ENCODE measurements at places on chromosomes 5 and 9.

DNA sequence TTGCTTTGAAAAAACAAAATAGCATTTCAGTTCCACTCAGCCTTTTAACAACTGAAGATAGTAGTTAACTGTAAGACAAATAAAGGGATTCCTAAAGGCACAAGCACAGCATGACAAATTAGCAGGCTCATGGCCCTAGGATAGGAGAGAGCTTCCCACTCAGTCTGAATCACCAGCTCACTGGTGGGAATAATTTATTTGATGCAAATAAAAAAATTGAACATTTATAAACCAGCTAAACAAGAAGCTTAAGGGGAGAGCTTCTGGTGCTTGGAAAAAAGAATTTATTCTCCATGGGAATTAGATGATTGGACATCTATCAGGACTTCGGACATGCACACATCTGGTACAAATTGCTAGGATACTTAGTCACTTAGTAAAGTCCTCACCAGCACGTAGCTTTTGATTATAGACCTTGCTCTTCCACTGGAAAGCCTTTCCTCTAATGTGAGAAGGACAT is 294.1 kb upstream of the TNC start:
- no peak for DNase-seq

DNA sequence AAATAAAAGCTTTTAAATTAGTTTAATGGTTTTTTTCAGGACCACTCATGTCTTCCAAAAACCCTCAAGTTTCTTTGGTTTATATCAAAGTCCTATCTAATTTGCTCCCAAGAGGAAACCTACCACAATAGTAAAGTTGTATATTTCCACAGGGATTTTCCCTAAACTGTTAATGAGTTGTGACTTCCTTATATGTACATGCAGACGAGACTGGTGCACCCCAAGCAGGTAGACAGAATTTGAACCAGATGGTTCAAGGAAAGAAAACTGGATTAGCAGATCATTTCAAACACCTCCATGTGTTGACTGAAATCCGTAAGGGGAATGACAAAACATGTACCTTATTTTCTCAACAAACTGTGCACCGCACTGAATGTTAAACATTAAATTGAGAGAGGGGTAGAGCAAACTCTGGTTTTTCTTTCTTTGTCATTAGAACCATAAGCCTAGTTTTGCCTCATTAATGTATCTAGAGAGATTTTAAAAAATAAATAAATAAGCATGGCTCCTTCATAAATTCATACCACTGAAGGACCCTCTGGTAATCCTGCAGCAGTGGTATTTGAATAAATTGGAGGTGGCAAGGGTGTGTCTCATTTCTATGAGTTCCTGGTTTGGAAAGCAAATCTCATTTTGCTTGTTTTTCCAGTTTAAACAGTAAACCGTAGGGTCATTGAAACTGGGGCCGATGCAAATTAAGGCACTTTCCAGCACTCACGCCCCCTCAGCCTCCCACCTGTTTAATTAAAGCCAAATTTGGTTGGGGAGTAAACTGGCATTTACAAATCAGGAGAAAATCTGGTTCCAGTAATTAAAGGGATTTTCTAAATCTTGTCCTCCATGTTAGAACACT is 51.1 kb downstream of the ENC1 start:
- DNase-seq, result no peak

- DNase-seq, result no peak
These were observed 115.7 kb upstream of the MTAP start for GRCh38 chr9:21686738-21687137.

DNA sequence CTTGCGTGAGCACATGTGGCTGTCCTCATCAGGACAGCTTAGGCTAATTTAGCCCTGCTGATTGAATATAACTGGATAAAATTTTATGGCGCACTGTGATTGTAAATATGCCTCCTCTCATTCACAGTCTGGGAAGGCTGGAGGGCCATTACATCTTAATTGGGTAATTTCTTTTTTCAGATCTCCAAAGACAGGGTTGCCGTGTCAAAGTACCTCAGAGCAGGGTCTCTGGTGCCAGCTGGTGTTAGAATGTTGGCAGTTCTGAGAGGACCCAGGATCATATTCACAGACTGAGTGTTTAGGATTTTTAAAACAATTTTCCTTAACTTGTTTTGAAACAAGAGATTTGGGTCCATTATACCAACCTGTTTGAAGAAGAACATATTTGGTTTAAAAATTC is 455.7 kb upstream of the TLE4 start:
- no peak for DNase-seq

GRCh38 chr5:54607006-54607405 is 89.4 kb downstream of the SNX18 start:
- DNase-seq, result no peak

DNA sequence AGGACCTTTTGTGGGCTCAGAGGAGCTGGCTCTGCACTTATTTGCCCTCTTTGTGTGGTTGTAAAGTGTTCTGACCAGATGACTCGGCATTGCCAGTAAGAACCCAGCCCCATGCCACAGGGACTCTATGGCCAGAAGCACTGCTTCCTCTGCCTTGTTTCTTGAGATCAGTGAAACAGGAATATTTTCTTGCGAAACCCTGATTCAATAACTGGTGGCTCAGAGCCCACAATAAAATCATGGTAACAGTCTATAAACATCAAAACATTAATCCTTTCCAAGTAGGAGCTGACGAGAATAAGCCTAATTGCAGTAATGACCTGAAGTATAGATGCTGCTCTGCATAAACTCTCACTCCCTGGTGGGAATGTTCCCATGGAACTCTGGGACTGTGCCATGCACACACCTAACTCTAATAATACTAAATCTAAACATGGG is 344.3 kb downstream of the ZNF608 start:
- DNase-seq, result no peak

DNA sequence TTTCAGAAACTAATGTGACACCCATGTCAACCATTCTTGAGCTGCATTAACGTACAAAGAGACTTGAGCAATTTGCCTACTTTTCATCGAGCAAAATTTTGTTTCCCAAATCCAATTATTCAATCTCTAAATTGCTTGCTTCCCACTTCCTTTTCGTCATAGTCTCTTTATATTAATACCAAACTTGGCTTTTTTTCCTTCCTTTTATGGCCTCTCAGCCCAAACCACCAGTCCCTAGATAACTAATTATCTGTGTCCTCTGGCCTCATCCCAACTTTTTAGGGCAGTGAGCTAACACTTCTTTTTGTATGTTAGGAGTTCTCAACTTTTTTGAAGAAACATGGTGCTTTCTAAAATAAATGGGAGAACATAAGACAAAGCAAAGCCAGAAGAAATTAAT is 155.5 kb upstream of the S1PR3 start:
- no peak for DNase-seq

- no peak for DNase-seq
These were observed 44.8 kb upstream of the PTPN3 start for GRCh38 chr9:109542922-109543321.

GRCh38 chr5:117144086-117144485 is 569.5 kb upstream of the SEMA6A start:
- no peak for DNase-seq

- no peak for DNase-seq
These were observed 19.7 kb upstream of the GDA start for GRCh38 chr9:72129271-72130156.

DNA sequence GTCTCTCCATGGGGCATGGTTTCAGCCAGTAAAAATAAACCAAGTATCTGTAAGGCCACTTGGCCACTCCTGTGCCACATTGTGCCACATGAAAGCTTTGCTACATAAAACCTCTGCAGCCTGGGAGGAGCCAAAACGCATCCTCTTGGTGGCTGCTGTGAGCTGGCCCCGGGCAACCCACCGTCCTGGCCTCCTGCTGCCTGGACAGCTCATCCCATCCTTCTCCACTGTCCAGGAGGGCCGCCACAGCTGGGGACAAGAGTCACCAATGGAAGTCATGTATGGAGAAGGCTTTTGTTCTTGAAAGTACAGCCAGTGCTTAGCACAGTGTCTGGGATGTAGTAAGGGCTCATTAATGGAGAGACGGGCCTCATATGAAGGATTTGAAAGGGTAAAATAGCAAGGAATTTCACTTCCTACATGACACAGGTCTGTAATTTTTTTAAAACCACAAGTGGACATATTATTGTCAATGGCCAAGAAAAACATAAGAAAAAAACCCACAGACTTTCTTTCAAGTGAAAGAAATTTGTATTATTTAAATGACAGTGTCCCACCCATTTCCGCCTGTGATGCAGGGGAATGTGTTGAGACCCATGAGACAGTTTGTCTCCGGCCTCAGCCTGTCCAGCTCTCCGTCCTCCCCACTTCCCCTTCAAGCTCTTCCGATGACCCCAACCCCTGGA is 6.6 kb downstream of the PTGES start:
- DNase-seq, result no peak

DNA sequence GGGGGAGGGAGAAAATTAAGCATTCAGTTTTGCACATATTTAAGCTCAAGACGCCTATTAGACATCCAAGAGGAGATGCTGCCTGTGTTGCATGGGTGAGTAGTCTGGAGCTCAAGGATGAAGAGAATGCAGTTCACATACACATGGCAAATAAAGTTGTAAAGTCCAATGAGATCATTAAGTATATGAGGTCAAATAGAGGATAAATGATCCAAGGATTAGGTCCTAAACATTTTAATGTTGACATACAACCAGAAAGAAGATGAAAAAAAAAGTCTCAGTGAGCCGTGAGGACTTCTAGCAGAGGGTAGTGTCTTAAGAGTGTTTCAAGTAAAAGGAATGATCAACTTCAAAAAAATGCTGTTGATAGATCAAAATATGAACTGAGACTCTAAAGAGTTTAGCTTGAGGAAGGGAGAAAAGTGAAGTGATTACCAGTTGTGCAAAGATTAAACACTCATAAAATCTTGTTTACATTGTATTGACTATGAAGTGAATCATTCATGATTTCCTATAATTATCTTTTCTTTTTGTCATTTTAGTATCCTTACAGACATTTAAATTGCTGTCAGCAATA is 251.8 kb downstream of the ZNF608 start:
- DNase-seq, result no peak

DNA sequence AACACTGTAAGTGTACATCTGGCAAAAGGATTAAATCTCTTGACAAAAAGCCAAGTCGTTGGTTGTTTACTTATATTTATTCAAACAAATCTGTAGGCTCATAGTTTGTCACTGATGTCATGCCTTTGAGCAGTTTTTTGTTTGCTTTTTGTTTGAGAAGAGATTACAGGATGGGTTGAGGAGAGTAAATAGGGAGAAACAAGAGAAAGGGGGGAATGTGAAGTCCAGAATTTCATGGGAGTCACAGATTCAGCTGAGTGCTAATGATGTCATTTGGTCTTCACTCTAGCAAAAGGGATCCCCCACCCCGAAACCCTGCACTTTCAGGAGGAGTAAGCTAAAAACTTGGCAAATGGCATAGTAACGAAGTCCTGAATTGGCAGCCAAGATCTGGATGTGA is 337.4 kb downstream of the GLIS3 start:
- no peak for DNase-seq

GRCh38 chr9:28922891-28923290 is 1349.6 kb upstream of the C9orf72 start:
- no peak for DNase-seq

DNA sequence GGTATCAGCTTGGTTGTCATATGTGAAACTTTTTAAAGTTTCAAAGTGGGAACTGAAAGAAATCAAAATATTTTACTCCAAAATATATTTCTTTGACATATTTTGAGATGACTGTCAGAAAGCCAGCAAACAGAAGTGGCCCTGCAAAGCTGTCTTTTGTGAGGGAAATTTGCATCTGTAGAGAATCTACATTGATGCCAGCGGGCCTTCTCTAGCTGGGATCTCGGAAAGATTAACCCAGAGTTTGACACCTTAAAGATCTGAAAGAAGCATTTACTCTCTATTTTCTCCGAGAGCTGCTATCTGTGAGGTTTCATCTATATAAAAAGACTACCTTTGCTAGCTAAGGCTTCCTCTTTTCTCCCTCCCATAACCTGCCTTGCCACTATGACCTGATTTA is 303.6 kb downstream of the FBXL17 start:
- no peak for DNase-seq

DNA sequence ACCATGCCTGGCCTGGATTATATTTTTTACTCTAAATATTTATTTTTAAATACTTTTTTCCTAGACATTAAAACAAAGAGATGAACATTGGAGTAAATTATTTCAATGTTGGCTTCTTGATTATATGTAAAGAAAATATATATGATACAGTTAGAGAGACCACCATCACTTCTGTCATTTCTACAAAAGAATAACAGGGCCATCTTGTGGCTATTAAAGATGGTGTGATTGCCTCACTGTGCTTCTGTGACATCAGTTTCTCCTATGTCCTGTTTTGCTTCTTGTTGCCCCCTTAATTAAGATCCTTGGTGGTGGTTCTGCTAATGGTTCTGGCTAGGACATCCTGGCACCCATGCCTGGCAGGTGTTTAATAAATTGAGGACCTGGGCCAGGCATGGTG is 32.9 kb downstream of the NDFIP1 start:
- DNase-seq, result no peak

GRCh38 chr5:67170767-67171166 is 25.8 kb downstream of the CD180 start:
- DNase-seq, result no peak

GRCh38 chr9:2096376-2096970 is 81.3 kb downstream of the SMARCA2 start:
- DNase-seq, result no peak

DNA sequence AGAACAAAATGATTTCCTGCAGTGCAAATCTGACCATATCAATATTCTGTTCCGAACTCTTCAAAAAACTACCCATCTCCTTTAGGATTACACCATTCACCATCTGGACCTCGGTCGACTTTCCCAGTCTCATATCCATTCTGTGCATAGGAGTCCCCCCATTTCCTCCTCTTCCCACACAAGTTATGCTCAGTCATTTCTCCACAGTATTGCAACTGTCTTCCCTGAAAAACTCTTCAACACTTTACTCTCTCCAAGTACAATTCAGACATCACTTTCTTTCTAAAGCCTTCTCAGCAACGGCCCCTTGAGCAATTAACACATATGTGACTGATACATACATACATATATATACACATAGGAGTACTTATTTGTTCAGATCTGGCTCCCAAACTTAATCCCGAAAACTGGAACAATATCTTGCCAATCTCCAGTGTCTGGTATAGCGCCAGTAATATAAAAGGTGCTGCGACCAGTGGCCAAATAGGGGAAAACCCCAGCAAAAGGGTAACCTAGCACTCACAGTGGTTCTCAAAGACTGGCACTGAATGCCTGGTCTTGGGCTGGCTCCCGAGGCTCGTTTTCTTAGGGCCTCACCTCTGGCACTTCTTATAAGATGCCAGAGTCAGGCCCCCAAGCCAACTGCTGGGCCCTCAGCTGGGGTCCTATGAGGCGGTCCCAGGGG is 629 bp downstream of the ZBTB26 start:
- no peak for DNase-seq
